ENCODE measurements at places on chromosomes 16 and 17. TPM values are rescaled to one million over a fixed set of nuclear protein-coding genes. Genes with fewer than 3 reads are reported as not detected.

ZP2 gene
- total RNA-seq: not detected

KRTAP2-3 gene
- not detected for total RNA-seq

TUBB3 gene
- 3.9 TPM for total RNA-seq

SLC38A8 gene
- not detected for total RNA-seq

NUP93 gene
- 97.2 TPM for total RNA-seq

PYY gene
- total RNA-seq: not detected

HSD17B2 gene
- not detected for total RNA-seq

CTRL gene
- total RNA-seq: 11.9 TPM

PYDC1 gene
- not detected for total RNA-seq

HNF1B gene
- total RNA-seq: 1.0 TPM

TP53TG3 gene
- not detected for total RNA-seq

NPIPA7 gene
- 5.0 TPM for total RNA-seq

DHRS7C gene
- total RNA-seq: not detected

TEX19 gene
- 0.14 TPM for total RNA-seq

SOST gene
- total RNA-seq: not detected

PABPN1L gene
- total RNA-seq: not detected

DNASE1 gene
- total RNA-seq: 35.1 TPM

CCL14 gene
- not detected for total RNA-seq

PRR35 gene
- not detected for total RNA-seq

GJD3 gene
- total RNA-seq: not detected

CES5A gene
- not detected for total RNA-seq

RNF227 gene
- total RNA-seq: 3.6 TPM

IST1 gene
- 160 TPM for total RNA-seq

LPO gene
- total RNA-seq: not detected

CSH2 gene
- not detected for total RNA-seq

GNAO1 gene
- total RNA-seq: 2.1 TPM

ZNF385C gene
- not detected for total RNA-seq

BAHCC1 gene
- total RNA-seq: 0.27 TPM

KCNJ12 gene
- not detected for total RNA-seq

RGS11 gene
- total RNA-seq: 0.34 TPM

NTN1 gene
- 0.07 TPM for total RNA-seq

RHBDF1 gene
- total RNA-seq: 0.11 TPM

CA7 gene
- total RNA-seq: 0.20 TPM
